CD4-positive, alpha-beta T cell treated with Interleukin-2 at 100 ng/mL for 4 hours (primary cell): ENCODE measurements at places on chromosomes 1 and 21.

DNA sequence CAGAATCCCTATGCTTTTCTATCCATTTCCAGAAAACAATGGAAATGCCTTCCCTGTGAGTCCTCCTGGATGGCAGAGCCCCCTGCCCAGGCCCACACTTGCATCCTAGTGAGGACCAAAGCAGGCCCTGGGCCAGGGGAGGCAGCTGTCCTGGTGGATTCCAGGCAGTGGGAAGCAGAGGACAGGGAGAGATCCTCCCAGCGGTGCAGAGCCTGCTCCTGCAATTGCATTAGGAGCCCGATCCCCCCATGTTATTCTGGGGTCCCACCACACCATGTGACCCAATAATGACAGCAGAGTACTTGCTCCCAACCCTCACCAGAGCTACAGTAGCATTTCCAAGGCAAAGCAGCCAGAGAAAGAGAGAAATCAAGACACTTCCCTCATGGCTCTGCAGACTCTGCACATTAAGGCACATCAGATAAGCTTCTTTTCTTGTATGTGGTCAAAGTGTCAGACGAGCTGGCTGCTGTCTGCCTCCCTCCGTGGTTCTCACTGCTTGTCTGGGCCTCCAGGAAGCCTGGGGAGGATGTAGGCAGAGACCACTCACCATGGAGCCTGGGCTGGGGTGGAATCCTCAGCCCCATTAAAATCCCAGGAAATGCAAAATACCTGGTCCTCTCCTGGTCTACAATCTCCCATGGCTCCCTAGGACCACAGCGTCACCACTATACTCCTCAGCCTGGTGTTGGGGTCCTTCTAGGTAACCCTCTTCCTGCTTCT, 54.9 kb upstream of the RUNX3 start:
- peak; percentile 72 for DNase-seq

GRCh38 chr1:209607102-209607794, 23.7 kb downstream of the CAMK1G start:
- DNase-seq = peak; percentile 15

DNA sequence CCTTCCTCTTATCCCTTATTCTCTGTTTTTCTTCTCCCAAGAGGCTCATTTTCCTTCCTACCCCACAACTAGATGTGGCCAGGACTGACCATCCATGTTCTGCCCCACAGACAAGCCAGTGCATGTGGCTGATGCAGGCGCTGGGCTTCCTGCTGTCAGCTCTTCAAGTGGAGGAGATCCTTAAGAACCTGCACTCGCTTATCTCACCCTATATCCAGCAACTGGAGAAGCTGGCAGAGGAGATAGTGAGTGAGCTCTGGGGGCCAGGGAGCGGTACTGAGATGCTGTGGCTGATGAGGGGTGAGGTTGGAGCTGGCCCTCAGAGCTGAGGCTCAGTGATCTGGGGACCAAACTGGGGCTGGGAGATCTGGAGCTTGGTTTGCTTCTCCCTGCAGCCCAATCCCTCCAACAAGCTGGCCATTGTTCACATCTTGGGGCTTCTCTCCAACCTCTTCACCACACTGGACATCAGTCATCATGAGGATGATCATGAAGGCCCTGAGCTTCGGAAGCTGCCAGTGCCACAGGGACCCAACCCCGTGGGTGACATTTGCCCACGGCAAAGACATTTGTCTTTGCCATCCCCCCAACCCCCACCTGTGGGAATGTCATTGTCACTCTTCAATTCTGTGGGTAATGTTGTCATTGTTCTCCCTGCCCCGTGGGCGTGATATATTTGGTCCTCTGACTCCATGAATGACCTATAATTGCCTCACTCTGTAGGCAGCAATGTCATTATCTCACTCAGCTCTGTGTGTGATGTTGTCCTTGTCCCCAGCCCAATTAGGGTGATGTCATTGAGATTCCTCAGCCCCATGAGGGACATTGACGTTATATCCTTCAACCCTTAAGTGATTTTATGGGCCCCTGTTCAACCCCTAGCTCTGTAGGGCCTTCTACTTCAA, 11.2 kb upstream of the DPH2 start:
- no peak for DNase-seq

- DNase-seq = no peak
Measured at GRCh38 chr1:214234635-214235025, 46.3 kb upstream of the SMYD2 start.

GRCh38 chr1:211135342-211135950, 1.5 kb upstream of the KCNH1 start:
- DNase-seq = peak; percentile 30

DNA sequence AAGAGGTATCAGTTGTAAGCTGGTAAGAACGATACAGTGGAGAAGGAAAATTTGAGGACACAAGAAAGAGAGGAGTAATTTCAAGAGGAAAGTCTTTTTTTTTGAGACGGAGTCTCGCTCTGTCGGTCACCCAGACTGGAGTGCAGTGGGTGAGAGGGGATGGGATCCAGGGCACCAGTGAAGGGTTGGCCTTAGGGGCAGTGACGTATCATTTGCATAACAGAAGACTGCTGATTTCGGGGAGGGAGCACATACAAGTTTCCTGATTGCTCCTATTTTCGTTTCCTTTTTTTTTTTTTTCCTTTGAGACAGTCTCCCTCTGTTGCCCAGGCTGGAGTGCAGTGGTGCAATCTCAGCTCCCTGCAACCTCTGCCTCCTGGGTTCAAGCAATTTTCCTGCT, 4.2 kb downstream of the S100A13 start:
- no peak for DNase-seq

- no peak for DNase-seq
Measured at GRCh38 chr21:35244514-35244913, 195.4 kb upstream of the RUNX1 start.

GRCh38 chr1:54542962-54543539, 5.0 kb upstream of the ACOT11 start:
- no peak for DNase-seq

- no peak for DNase-seq
Measured at GRCh38 chr1:30787266-30787665, 29.7 kb upstream of the LAPTM5 start.

DNA sequence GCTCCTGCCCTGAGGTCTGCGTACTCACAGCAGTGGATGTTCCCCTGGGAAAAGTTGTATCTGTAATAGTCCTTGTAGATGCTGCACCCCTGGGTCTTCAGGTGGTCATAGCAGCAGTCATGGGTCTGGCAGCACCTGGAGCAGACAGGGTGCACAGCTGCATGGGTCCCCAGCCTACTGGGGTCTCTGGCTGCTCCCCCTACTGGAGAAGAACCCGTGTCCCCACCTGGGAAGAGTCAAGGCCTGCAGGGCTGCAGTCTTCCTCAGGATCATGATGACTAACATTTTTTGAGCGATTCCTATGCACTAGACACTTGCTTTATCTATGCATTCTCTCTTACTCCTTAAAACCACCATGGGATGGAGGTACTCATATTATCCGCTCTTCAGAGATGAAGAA, 3.9 kb downstream of the PLA2G2D start:
- no peak for DNase-seq

DNA sequence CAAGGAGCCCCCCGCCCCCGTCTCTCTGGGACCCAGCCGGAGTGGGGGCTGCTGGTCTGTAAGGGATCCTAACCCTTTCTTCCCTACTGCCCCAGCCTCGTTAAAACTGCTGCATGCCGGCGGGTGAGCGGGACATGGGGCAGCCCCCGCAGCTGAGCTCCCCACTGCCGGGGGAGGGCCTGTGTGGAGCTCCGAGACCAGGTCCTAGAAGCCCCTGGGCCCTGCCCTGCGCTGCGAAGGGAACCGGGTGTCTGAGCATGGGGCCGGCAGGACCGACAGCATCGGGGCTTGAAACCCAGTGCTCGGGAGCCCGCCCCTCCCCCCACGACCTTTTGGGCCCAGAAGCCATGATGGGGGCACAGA, 9.2 kb upstream of the COL6A1 start:
- no peak for DNase-seq

GRCh38 chr1:180614730-180615129, 17.1 kb upstream of the XPR1 start:
- DNase-seq = no peak

GRCh38 chr21:34736116-34736874, 67.5 kb downstream of the CLIC6 start:
- DNase-seq = no peak

DNA sequence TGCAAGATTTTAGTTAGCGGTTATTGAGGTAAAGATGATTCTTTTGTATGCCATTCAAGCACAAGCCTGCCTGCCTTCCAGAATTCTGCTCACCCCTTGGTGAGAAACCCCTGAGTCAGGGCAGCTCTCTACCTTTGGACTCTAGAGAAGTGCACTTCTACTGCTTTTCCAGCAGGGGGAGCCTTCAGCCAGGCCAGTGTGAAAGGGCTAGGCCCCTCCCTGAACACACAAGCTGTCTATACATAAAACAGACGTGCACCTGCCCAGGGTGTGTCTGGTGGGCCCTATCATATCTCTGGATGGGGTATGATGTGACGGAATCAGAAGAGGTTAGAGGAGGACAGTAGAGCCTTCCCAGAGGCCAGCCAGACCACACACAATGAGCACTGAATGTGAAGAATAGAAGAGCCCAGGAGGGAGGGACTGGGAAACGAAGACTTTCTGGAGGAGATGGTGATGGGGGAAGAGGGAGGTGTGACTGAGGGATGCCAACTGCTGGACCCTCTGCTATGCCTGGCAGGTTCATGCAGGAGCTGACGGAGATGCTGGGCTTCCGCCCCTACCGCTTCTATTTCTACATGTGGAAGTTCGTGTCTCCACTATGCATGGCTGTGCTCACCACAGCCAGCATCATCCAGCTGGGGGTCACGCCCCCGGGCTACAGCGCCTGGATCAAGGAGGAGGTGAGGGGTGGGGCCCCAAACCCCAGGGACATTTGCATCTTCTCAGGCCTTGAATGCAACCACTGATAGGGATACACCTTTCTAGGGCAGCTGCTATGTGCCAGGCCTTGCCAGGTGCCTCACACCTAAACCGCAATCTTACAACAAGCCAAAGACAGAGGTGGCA, 13.0 kb upstream of the KCNC4 start:
- DNase-seq = peak; percentile 72

- DNase-seq = no peak
Measured at GRCh38 chr1:177952249-177952648, 17.6 kb downstream of the SEC16B start.

- DNase-seq = no peak
Measured at GRCh38 chr1:46569116-46569515, 17.7 kb upstream of the KNCN start.

DNA sequence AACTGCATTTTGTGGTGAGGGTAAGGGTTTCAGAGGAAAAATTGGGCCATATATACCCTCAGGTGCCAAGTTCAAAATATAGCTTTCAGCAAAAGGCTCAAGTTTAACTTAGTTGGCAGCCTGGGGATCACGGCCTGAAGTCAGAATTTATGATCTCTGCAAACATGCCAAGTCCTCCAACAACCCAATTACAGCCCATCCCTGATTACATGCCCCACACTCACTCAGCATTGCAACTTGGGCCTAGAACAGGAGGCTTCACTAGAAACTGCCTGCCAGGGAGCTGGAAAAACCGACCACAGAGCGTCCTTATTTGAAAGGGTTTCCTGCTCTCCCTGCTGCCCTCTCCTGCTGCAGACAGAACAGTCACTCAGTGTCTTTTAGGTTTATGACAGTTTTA, 12.4 kb downstream of the FYB2 start:
- no peak for DNase-seq

DNA sequence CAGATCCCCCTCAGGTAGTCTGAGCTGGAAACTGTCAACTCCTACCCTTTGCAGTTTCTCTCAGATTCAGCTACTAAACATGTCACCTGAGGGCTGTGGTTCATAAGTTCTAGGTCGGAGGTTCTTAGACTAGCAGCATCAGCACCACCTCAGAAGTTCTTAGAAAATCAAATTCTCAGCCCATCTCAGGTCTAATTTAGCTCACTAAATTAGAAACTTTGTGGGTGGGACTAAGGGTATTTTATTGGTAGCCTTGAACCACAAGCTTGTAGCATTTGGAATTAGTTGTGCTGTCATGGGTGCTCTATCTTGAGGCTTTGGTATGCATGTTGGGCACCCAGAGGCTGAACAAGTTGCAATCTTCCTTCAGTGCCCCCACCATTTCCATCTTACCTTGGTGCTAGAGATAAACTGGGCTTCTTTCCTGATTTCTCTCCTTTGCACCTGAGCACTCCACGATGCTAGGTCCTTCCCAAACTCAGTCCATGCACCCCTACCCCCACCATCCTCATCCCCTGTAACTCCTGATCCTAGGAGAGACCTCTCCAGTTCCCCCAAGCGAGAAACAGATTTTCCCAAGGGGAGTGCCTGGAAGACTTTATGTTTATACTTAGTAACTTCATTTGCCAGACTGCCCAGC, 54.2 kb downstream of the S1PR1 start:
- DNase-seq = peak; percentile 71

GRCh38 chr1:18955441-18956192, 859 bp downstream of the IFFO2 start:
- DNase-seq = peak; percentile 52

- no peak for DNase-seq
Measured at GRCh38 chr1:206885341-206886060, 11.7 kb upstream of the IL24 start.

DNA sequence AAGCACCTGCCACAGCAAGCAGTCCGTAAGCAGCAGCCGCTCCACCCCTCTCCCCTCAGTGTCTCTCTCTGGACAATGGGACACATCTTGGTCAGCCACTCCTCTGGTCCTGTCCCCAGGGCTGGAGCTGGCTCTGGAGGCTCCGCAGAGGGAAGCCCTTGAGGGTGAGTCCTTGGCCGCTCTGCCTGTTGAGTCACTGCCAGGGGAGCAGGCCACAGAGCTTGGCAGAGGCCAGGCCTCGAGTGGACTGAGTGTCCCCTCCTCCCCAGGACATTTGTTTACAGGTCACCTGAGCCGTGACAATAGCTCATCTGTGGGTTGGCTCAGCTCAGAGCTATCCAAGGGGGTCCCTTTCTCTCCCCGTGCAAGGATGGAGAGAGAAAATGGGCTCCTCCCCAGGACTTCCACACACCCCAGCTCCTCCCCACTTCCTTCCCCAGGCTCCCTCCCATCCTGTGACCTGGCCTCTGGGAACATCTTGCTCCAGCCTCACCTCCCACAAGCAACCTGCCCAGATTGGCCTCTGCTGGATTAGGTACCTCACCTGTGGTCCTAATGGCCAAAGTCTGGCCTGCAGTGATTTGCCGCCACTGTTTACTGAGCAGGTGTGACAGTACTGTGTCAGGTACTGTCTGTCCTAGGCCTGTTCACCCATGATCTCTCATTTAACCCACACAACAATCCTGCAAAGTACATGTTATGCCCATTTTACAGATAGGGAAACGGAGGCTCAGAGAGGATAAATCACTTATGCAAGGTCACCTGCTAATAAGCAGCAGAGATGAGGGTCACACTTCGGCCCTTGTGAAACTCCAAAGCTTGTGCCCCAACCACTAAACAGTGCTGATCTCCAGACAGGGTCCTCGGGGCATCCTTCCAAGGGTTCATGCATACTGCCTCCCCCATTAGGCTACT, 4.8 kb downstream of the FAM131C start:
- no peak for DNase-seq

DNA sequence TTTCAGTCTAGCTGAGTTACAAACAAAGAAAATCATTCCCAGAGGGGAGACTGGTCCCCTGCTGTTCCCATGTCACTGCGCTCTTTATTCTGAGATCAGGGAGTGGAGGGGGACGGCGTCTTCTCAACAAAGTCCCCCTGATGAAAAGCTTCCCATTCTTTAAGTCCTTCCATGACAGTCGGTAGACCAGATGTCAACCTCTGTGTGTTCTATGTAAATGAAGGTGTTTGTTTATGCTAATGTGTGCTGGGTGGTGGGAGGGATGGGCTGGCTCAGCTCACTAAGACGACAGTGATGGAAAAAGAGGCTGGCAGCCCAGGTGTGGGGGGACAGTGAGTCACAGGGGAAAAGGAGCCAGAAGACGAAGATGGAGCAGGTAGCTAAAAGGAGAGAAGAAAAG, 148.2 kb upstream of the KLHDC7A start:
- DNase-seq = no peak

- DNase-seq = no peak
Measured at GRCh38 chr1:40094466-40095110, 2.5 kb downstream of the PPT1 start.
